ENCODE measurements at places on chromosomes 5 and 9.
A peak's percentile ranks its signal among the peaks of the same experiment; 100 is the strongest.

DNA sequence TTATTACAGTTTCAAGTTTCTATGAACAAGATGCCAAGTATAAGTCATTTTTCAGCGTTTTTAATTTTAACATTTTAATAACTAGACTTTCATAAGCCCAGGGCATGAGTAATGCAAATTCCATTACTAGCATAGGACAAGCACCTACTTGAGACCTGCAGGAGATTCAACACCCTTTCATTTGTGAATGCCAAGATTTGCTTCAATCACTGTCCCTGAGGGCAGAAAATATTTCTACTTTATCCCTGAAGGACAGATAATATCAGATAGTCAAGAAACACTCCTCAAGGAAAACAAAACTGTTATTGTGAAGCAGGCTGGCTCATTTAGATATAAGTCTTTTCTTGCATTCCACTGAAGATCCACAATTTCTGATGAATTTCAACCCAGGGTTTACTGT is 27.7 kb upstream of the ZNF622 start:
- no peak for DNase-seq

DNA sequence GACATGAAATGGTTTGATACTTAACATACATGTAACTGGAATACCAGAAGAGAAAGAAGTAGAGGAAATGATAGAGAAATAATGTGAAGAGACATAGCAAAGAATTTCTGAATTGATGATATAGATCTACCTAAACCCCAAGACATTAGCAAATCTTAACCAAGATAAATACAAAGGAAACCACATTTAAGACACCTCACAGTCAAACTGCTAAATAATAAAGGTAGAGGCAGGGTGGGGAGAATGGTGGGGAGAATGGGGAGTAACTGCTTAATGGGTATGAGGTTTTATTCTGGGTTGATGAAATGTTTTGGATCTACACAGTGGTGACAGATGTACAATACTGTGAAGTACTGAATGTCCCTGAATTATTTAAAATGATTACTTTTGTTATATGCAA is 17.5 kb downstream of the CARNMT1 start:
- DNase-seq, result no peak

- DNase-seq, result no peak
These were observed 1.7 kb downstream of the ALG2 start for GRCh38 chr9:99220011-99220410.

GRCh38 chr5:172499287-172499686 is 45.0 kb upstream of the SH3PXD2B start:
- DNase-seq, result peak; percentile 14

DNA sequence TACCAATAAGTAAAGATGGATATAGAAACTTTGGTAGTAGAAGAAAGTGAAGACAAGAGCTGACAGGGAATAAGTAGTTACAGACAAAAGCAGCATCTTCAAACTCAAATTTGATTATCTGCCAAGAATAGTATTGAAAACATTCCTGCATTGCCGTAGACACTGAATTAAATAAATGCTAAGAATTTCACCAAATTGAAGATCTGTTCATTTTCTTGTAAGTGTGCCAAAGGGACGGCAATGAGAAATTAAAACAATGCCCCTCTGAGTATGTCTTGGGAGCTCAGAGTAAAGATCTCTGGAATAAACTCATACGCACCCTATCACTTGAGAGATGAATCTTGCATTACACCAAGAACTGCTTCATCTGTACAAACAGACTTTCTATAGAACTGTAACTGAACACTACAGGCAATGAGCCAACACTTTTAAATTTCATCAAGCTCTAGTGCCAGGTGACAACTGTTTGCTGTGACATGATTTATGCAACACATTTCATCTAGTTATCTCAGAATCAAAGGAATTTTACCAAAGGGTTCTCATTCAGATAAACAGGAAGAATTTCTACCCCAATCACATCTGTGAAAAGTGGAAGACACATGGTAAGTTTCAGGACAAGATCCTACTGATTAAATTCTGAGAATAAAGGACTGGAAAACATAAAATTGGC is 66.9 kb downstream of the RFX3 start:
- DNase-seq, result no peak
